ENCODE measurements at places on chromosomes 6 and 20. TPM values are rescaled to one million over a fixed set of nuclear protein-coding genes. Genes with fewer than 3 reads are reported as not detected.

The TPD52L1 gene
- total RNA-seq = 7.4 TPM

The SLC16A10 gene
- not detected for total RNA-seq

The IL17A gene
- total RNA-seq = not detected

The GJA10 gene
- total RNA-seq = not detected

The OOEP gene
- total RNA-seq = not detected

The FBXL4 gene
- 7.1 TPM for total RNA-seq

The PHACTR3 gene
- not detected for total RNA-seq

The SOX18 gene
- total RNA-seq = under 0.01 TPM

The BMP2 gene
- total RNA-seq = 2.2 TPM

The ADTRP gene
- total RNA-seq = 2.2 TPM

The KHDC1L gene
- total RNA-seq = not detected

The MRS2 gene
- total RNA-seq = 13.6 TPM

The STMN3 gene
- 11.7 TPM for total RNA-seq

The THEMIS gene
- total RNA-seq = not detected

The PACRG gene
- 0.16 TPM for total RNA-seq

The UBR2 gene
- total RNA-seq = 27.2 TPM

The ZNF335 gene
- total RNA-seq = 9.1 TPM

The LPA gene
- total RNA-seq = not detected

The MAPK14 gene
- 31.1 TPM for total RNA-seq

The PTCHD4 gene
- 2.3 TPM for total RNA-seq

The TULP1 gene
- not detected for total RNA-seq

The NR2E1 gene
- total RNA-seq = not detected

The RPS6KA2 gene
- 38.1 TPM for total RNA-seq

The SPTLC3 gene
- 4.6 TPM for total RNA-seq

The ADGB gene
- not detected for total RNA-seq

The TMC2 gene
- total RNA-seq = 0.09 TPM

The MYLK2 gene
- under 0.01 TPM for total RNA-seq

All from bronchial smooth muscle cell (primary cell).